ENCODE measurements at places on chromosomes 1 and 21.

- DNase-seq = no peak
Observed at GRCh38 chr1:64711266-64711665, 33.6 kb upstream of the RAVER2 start.

GRCh38 chr1:10648689-10649516 lies 147.5 kb downstream of the CASZ1 start:
- no peak for DNase-seq

GRCh38 chr1:235207209-235207565 lies 46.1 kb upstream of the RBM34 start:
- DNase-seq = no peak

DNA sequence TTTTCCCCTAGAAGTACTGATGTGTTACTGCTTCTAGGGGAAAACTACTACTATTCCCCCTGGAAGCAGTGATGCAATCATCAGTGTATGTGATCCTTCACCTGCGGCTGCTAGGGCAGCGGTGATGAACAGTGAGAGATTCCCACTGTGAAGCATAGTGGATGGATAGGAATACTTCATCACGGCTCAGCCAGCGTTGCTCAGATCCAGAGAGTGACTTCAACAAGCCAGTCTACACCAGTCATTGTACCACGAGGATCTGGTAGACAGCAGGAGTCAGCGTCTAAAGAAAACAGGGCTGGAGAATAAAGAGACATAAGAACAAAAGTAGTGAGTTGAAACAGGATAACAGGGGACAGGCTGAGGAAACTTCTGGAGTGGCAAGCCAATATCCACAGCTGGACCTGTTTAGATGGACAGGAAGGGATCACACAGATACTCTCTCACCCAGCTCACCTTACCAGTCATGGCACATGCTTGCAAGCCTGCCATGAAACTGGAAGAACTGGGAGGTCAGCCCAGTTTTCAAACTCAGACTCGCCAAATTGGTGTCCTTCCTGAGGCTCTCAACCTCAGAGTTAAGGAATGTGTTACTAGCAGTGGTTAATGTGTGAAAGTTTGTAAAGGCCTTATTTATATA lies 42.4 kb upstream of the LRRC52 start:
- DNase-seq = no peak

- no peak for DNase-seq
Observed at GRCh38 chr1:200834383-200834782, 38.4 kb upstream of the GPR25 start.

GRCh38 chr1:236284291-236284721 lies 2.5 kb upstream of the ERO1B start:
- no peak for DNase-seq

DNA sequence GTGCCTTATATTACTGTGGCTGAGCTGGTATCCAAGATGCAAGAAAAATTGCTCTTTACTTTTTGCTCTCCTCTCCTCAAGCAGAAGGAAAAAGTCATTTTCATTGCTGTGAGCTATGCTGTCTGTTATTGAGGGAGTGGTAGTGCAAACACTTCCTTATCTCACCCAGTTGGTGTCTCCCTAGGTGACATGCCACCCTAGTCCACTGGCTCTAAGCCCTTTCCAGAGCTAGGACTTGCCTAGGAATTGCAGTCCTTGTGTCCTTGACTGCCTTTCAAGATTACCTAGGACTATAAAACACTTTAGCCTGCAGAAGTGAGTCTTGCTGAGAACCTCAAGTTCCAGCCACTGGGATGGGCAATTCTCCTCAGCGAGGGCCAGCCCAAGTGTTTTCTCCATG lies 458.3 kb downstream of the MRPL39 start:
- no peak for DNase-seq

- no peak for DNase-seq
Observed at GRCh38 chr1:75470448-75470847, 140.5 kb downstream of the SLC44A5 start.

DNA sequence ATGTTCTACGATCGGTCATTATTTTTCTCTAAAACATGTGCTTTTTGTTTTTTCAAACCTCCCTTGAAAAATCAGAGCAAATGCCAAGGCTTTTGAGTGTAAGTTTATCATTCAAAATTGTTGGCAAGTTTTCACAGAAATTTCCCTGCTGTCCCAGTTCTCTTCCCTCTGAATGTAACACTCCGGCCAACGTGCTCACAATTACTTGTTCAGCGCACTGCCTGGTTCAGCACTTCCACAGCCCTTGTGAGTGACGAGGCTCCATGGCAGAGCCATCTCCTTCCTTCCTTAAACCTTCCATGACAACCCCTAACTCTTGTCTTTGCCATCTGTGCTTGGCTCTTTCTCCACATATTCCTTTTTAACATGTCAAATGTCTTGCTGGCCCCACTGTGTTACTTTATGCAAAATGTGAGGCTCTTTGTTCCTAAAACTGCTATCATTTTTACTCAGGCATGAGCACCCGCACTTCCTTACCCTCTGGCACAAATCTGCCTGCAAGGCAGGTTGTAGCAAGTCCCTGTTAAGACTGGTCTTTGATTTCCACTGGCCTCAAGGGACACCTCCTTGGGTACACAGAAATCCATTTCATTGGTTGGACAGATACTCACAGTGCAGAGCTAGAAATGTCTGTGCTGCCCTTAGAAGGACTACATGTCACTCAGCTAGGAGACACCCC lies 142.8 kb downstream of the HUNK start:
- no peak for DNase-seq

DNA sequence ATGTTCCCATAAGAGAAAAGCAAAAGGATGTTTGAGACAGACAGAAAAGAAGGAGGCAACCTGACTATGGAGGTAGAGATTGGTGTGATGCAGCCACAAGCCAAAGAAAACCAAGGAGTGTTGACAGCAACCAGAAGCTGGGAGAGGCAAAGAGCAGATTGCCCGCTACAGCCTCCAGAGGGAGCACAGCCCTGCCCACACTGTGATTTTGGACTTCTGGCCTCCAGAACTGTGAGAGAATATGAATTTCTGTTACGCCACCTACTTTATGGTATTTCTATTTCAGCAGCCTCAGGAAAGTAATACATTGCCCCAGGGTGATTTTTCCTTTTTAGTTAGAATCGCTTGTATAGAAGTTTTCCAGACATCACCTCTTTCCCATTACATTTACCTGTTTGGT lies 28.4 kb downstream of the SLAMF6 start:
- DNase-seq = peak; percentile 18

- DNase-seq = no peak
Observed at GRCh38 chr1:241548008-241548407, 15.8 kb downstream of the KMO start.

GRCh38 chr1:156745881-156746280 lies 5.0 kb upstream of the MRPL24 start:
- DNase-seq = no peak

- no peak for DNase-seq
Observed at GRCh38 chr1:104946558-104947210, 1197.0 kb downstream of the AMY1C start.

- DNase-seq = no peak
Observed at GRCh38 chr1:180912211-180912800, 391 bp upstream of the KIAA1614 start.

DNA sequence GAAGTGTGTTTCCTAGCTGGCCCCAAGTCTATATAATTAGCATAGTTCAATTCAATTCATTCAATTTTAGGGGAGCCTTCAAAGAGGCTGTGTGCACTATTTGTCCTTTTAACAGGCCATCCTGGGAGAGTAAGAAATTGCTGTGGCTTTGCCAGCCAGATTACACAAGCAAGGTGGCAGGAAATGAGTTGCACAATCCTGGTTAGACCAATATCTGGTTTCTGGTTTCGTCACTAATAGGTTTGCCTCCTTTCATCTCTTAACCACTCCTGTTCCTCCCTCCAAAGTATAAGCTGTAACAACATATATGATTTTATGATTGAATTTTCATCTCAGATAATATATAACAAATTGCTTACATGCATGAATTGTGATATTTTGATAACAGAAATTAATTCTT lies 84.1 kb upstream of the NEGR1 start:
- DNase-seq = no peak

DNA sequence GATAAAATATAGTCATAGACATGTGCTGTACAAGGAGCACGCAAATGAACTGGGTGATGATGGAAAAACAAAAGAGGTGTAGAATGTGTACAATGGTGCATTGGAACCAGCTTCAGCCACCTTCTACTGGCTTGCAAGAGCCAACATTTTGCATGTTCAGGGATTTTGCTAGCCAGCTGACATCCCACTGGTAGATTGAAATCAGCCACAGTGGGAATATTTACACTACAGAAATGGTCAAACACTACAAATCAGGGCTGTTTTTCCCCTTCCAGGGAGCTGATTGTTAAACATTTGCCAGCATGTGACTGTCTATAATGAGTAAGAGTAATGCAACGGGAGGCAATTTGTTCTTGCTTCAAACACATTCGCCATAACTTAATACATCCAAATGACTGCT lies 23.2 kb downstream of the PMVK start:
- DNase-seq = no peak

DNA sequence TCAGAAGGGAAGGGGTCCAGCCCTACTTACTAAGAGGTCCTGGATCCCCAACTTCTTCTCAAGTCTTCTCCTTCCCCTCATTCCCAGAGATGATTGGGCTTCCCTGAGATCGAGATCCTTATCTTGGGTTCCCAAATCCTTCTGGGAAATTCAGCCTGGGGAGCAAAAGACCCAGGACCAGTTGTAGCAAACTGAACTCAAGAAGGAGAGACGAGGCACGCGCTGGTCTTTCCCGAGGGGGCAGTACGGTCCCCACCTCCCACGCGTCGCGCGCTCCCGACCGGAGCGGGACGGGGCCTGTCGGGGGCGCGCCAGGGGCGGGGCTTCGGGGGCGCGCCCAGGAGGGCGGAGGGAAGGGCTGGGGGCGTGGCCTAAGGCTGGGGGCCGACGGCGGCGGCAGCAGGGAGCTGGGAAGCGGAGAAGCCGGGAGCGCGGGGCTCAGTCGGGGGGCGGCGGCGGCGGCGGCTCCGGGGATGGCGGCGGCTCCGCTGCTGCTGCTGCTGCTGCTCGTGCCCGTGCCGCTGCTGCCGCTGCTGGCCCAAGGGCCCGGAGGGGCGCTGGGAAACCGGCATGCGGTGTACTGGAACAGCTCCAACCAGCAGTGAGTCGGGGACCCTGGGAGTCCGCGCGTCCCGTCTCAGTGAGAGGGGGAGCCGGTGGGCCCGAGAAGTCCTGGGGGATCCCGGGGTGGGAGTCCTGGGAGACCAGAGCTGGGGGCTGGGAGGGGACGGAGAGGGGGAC lies at the start of gene EFNA3:
TSS of gene EFNA3 (plus strand) at position 369 of the 741 bp plus-strand sequence. CDS start at position 474, 105 bp downstream.
- peak; percentile 54 for DNase-seq

- no peak for DNase-seq
Observed at GRCh38 chr1:61315011-61315410, 232.7 kb downstream of the NFIA start.

GRCh38 chr1:223323491-223324484 lies 40.2 kb downstream of the SUSD4 start:
- no peak for DNase-seq

GRCh38 chr1:109425391-109426280 lies 612 bp downstream of the PSMA5 start:
- DNase-seq = peak; percentile 61

- peak; percentile 45 for DNase-seq
Observed at GRCh38 chr1:100866041-100866900, 28.4 kb downstream of the EXTL2 start.

DNA sequence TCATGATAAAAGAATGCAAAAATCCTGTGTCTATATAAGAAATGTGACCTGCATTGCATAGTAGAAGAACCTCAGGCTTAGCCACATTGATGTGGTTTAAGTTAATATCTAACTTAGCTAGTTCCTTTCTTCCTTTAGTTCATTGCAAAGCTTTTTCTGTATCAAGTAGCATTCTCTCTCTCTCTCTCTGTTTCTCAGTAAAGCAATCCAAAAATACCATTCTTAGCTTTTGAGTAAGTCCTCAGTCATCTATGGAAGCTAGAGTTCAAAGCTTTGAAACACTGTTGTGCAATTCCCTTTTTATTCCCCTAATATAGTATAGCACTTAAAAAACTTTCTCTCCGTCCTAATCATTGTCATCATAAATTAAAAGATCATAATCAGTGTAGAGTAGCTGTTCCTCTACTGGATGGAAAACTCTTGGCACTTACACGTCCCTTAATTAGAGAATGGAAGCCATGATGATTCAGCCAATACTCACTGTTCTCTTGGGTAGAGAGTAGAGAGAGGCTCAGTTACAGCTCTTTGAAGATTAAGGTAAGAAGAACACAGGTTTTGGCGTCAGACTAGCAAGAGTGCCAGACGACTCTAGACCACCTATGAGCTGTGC lies 350.3 kb upstream of the LYPLAL1 start:
- DNase-seq = no peak

- DNase-seq = no peak
Observed at GRCh38 chr1:99534638-99534930, 111.3 kb upstream of the PALMD start.

- peak; percentile 27 for DNase-seq
Observed at GRCh38 chr1:10325521-10325920, 73.3 kb upstream of the PGD start.

DNA sequence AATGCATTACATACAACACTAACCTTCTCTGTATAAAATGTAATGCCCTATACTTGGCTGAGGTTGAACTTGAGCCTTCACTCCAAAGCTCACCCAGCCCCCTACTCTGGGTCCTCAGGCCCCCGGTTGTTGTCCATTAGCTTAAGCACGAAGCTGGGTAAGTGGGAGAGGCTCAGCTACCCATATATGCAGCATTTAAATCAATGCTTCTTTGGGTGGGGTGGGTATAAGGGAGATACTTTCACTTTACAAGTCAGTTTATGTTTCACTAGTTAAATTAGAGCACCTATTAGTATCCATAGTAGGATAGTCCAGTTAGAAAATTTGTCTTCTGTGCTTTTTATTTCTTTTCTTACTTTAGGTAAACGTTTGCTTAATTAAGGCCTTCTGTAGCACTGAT lies 151.4 kb downstream of the LMX1A start:
- DNase-seq = no peak

DNA sequence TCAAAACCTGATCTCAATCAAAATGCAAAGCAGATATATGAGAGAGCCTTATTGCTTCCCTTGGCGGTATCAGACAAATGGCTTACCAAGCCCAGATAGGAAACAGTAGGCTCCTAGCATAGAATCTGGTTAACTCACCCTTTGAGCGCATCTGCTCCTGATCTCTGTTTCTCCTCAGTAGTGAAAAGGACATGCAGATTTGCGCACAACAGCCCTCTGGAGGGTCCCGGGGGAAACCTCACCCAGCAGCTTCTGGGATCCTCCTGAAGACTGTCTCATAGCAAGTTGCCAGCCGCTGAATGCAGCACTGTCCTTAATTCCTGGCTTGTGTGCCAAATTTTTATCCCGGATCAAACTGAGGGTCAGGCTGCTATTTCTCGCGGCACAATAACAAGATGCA lies 192.2 kb downstream of the FASLG start:
- DNase-seq = no peak

- no peak for DNase-seq
Observed at GRCh38 chr21:33238565-33239255, 9.0 kb downstream of the IFNAR2 start.

GRCh38 chr1:199356561-199356960 lies 670.9 kb upstream of the NR5A2 start:
- no peak for DNase-seq

DNA sequence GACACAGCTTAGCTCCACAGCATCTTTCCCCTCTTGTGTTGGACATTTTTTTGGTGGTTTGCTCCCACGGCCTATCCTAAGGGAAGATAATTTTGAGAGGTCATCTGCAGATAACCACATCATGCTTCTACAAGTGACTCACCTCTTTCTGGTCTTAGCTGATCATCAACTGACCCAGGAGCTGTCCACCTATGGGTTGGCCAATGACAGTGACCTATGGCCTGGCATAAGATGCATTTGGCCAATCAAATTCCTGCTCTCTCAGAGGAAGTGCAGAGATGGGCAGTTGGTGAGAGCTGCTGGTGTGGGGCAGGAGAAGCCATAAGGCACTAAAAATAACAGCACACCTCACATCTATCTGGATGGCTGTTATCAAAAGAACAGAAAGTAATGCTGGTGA lies 100.0 kb upstream of the CLDN14 start:
- DNase-seq = no peak

- no peak for DNase-seq
Observed at GRCh38 chr1:171468120-171468750, 17.1 kb upstream of the PRRC2C start.

Measured in CD4-positive, alpha-beta T cell treated with Interferon alpha-2 for 1 hour (primary cell).